ENCODE measurements at places on chromosomes 5 and 9.

GRCh38 chr5:33937017-33937706, 976 bp downstream of the RXFP3 start:
- no peak for DNase-seq

- no peak for DNase-seq
These were observed 3.0 kb downstream of the SLC12A7 start for GRCh38 chr5:1108865-1109174.

DNA sequence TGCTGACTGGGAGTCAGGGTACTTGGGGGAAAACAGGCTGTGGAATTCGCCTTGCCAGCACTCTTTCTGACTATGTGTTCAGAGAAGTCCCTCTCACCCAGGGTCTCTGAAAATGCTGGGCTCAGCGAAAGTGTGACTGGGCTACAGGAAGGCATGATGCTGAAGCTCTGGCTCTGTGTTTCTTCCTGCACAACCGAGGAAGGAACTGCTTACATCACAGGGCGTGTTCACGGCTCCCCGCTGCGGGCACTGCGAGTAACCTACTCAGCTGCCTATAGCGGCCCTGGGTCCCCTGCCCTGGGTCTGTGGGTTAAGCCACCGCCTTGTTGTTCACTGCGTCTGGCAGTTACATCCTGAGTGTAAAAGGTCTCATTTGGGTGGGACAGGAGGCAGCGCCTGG, 222.4 kb upstream of the IRX4 start:
- DNase-seq = no peak

DNA sequence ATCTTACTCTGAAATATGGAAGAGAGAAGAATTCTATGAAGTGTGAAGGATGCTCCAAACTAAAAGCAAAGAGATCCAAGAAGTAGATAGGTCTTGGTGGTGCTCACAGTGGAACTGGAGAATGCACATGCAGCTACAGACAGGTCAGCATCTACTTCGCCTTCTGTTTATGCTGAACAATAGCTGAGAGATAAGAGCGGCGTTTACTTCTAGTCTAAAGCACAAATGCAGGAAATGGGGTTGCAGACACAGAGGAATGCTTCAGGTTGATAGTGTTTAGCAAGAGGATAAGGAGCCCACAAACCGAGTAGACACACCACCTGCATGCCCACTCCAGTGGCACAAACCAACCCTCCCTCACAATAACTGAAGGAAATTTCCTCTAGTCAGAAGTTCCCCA, 180.0 kb upstream of the RGMB start:
- DNase-seq = no peak

GRCh38 chr9:113644321-113644720, 180.8 kb downstream of the RGS3 start:
- DNase-seq = no peak

- DNase-seq = no peak
These were observed 53.3 kb downstream of the IL33 start for GRCh38 chr9:6268826-6269397.

GRCh38 chr9:8384091-8384490, 584.5 kb upstream of the DMAC1 start:
- no peak for DNase-seq

DNA sequence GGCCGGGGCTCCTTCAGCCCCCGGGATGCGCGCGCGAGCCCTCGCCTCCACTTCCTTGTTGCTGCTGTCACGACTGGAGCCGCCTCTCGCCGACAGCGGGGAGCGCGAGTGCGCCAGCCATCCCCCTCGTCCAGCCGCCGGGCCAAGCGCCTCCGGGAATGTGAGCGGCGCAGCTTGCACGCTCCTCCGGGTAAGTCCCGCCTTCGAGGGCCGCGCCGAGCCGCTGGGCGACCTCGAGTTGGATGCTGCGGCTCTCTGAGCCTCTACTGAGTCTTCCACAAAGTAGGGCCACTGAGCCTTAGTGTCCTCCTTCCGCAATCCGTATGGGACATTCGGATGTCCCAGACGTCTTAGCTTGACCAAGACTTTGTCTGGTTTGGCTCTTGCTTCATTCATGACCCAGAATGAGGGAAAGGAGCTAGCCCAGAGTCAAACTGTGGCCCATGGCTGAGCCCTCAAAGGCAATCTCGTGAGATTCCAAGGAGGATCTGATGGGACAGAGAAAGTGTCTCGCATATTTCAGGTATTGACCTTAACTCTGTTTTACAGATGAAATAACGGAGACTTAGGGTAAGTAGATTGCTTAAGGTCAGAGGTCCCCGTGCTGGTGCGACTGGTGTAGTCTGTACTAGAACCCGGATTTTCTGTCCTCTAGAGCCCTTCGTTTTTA, 586 bp downstream of the HMGXB3 start:
- DNase-seq = no peak

DNA sequence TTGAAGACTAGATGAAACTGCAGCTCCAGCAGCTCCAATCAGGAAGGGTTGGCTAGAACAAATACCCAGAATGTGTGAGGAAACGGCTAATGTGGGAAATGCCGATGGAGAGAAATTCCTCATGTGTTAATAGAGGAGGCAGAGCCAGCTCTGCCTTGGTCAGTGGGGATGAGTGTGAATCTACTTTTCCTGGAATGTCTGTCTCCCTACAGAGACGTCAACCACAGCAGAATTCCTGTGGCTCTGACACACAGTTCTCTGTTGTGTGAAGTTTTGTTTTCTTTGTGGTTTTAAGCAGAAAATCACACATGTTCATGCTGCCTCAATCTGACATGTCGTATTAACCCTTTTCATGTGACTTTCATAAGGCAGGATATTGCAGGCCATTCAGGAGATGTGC, 476.6 kb upstream of the WWC1 start:
- no peak for DNase-seq

GRCh38 chr5:135571902-135572301, 6.9 kb downstream of the CXCL14 start:
- no peak for DNase-seq

DNA sequence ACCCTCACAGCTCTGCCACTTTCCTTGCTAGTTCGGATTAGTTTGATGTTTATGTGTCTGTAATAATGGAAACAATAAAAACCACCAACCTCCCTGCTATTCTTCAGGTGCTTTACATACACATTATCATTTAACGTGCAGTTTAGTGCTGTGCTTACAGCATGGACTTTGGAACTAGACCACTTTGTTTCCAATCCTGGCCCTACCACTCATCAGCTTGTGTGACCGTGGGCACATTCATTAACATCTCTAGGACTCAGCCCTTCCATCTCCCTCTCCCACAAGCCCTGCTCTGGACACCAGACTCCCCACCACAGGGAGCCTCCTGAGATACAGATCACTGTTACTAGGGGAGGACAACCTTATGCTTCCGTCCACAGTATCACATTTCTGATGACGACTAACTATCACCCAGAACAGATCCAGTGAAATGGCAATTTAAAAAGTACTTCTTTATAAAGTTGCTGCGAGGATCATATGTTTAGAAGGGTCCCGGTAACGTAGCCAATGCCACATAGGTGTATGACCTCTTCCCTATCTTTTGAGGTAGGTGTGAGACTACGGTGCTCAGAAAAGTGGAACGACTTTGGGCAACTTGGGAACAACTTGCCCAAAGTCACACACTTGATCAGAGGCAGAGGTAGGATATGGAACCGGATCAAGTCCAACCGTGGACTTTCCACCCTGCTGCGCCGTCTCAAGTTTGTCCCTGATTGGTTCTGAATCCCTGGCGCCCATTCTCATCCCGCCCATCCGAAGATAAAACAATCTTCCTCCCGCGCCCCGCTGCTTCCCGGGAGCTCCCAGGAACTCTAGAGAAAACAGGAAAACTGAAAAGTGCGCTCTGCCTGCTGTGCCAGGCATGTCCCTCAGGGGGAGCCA, 132.4 kb upstream of the NIPBL start:
- no peak for DNase-seq

DNA sequence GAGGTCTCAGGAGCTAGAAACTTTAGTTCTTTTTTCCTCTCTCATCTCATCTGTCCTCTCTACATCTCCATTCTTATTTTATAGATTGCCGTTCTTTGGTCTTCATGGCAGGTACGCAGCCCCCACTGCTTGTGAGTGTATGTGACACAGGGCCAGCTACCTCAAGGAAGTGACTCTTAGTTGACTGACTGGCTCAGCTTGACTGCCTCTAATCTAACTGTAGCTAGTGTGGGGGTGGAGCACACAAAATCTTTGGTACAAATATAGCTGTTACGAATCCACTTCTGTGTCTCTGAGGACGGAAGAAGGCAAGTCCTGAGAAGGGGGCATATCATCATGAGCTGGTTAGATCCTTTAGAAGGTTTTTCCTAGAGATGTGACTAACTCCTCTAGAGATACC, 19.8 kb upstream of the SPTAN1 start:
- no peak for DNase-seq

- no peak for DNase-seq
These were observed 75.8 kb upstream of the IER5L start for GRCh38 chr9:129253803-129254381.

- no peak for DNase-seq
These were observed 60.3 kb upstream of the DAB2 start for GRCh38 chr5:39485079-39485478.

GRCh38 chr5:104540448-104540847, 977.9 kb upstream of the NUDT12 start:
- DNase-seq = no peak

- DNase-seq = no peak
These were observed 24.7 kb upstream of the IFNE start for GRCh38 chr9:21506626-21507482.

DNA sequence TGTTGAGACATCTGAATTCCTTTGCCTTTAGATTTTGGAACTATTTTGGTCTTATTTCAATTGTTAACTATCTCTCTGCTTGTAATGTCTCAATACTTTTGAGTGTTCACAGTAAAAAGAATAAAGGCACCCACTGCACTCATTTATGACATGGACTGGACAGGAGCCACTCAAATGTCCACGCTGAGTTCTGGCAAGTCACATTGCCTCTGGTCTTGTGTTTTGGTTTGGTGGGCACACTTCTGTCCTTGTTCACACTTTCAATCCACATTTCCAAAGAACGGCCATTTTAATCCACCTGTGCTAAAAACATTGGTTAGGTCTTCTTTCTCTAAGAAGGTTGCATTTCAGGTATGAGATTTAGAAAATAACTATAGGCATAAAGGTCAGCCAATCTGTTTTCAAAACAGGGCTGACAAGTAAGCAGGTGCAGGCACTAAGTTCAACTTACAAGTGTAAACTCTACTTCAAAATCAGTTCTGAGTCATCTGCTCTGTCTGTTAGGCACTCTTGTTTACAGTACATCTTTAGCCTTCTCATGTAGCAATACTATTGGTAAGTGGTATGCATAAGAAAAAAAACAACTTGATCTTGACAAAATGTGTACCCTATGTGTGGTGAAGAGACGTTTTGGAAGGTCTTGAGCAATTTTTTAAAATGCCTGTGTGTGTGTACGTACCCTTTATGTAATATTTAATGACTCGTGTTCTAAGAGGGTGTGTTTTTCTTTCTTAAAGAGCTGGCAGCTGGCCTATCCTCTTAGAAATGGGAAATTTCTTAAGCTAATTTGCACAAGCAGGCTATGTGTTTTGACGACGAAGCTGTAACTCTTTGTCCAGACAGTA, 31.5 kb upstream of the ZFAND5 start:
- DNase-seq = no peak
